Motor neuron (in vitro differentiated cells): ENCODE measurements at places on chromosomes 6 and 20.

- ATAC-seq, result peak; percentile 52
Observed at GRCh38 chr6:122008101-122008999, 391.1 kb upstream of the HSF2 start.

GRCh38 chr20:42435230-42435629 lies 754.5 kb downstream of the PTPRT start:
- ATAC-seq, result no peak

- no peak for ATAC-seq
Observed at GRCh38 chr6:28585335-28585734, 59.7 kb downstream of the GPX5 start.

DNA sequence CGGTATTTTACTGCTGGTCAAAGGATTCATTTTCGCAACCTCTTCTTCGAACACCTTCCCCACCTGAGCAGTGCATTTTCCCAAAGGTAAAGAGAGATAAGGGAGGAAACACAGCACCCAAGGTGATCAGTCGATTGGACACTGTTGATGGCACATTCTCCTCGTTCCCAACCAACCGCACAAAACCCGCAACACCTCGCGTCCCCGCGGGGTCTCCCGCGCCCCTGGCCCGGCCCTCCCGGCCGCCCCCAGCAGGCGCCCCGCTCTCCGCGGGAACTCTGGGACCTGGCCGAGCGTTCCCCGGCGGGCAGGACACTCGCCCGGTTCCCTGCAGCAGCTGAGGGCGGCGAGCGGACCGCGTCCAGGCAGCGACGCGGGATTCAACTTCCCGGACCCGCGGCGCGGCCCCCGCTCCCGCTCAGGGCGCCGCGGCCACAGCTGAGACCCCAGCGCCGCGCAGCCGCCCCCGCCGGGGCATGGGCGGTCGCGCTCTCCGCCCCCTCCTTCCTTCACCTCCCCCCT lies 506 bp downstream of the RGS17 start:
- peak; percentile 63 for ATAC-seq

DNA sequence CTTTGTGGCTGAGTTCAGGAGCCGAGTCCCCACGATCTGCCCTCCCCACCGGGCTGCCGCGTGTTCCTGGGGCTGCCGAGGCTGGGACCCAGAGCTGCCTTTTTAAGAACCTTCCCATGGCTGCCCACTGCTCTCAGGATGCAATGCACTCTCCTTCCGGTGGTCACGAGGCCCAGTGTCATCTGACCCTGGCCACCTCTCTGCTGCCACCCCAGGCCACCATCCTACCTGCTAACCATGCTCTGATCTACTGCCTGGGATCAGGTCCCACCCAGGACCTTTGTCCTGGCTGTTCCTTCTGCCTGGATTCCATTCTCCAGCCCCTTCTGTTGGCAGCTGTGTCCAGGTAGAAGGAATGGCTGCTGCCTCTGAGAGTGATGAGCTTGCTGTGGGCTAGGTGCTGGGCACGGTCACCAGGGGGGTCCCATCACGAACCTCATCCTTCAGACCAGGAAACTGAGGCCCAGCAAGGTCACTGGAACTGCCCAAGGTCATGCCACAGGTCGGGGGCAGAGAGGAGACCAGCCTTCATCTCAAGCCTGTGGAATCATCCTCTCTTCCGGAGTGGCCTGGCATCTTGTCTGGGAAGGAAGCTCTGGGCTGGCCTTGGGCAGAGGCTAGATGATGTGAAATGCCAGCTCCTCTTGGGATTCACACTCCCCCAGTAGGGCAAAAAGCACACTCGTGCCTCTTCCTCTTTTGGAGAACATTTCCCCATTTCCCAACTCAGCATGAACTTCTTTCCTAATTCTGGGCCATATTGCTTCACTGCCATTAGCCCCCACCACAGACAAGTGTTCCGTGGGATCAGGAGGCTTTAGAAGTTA lies 20.5 kb downstream of the PCK1 start:
- ATAC-seq, result no peak

GRCh38 chr6:143538374-143538773 lies 26.9 kb upstream of the FUCA2 start:
- no peak for ATAC-seq

- ATAC-seq, result peak; percentile 66
Observed at GRCh38 chr6:26216886-26217713, 129.9 kb downstream of the HFE start.

- ATAC-seq, result no peak
Observed at GRCh38 chr6:15458021-15458459, 204.8 kb downstream of the DTNBP1 start.

GRCh38 chr6:52375780-52376556 lies 14.0 kb downstream of the PAQR8 start:
- ATAC-seq, result no peak

GRCh38 chr6:105220186-105220585 lies 40.4 kb upstream of the POPDC3 start:
- no peak for ATAC-seq

DNA sequence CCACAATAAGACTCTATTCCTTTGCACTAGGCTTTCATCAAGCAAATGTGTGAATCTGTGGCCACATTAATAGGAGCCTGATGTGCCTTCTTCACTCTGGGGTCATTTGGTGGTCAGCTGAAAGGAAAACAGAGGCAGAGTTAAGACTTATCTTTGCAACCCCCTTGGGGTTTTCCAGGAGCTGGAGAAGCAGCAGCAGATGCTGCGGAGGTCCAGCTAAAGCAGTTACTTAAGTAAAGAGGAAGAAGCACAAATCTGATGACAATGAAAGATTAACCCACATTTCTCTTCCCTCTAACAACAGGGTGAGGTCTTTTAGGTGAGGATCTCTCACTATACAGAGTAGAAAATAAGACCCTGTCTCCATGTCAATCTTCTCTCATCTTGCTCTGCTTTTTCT lies 45.4 kb upstream of the QKI start:
- no peak for ATAC-seq

- ATAC-seq, result peak; percentile 20
Observed at GRCh38 chr20:3911956-3912355, 22.8 kb downstream of the PANK2 start.

DNA sequence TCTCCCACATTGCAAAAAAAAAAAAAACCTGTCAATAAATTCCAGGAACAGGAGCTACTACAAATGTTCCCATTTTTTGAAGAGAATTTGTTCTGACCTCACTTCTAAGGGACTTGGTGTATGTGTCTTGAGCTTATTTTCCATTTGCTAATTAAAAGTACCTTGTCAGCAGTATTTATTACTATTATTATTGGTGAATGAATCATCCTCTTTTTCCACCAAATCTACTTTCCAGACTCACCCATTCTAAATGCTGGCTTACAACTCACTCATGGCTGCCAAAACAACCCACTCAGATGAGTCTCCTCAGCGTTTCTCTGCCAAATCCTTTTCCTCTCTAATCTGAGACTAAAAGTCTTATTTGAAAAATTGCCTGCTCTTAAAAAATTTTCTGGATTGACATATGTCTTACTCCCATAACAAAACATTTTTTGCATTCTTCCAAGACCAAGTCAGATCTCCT lies 33.2 kb upstream of the TASP1 start:
- no peak for ATAC-seq

GRCh38 chr6:121413879-121414278 lies 21.6 kb upstream of the GJA1 start:
- no peak for ATAC-seq

DNA sequence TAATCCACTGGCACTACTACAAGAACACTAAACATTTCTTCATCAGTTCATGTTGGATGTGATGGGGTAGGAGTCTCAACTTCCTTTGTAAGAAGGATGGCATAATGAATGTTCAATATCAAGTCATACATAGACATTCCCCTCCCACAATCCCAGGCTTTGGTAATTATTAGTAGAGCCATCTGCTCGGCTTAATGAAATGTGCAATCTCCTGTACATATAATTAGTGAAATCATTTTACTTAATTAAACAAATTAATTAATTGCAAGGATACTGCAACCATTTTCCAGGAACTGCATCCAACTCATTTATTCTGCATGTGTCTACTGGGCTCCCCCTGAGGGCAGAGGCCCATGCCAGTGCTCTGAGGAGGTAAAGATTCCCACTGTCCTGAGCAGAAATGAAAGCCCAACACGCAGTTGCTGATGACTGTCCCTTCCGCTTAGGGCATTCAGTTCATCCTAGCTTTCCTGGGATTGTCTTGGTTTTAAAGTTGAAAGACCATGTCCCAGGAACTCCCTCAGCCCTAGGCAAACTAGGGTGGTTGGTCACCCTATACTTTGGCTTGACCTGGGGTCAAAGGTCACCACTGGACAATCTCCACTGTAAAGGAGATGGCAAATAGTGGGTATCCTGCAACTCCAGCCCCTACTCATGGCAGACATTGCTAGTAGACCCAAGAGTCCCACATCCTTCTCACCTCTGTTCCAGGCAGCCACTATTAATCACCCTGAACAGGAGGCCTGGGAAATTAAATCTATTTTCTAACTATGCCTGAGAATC lies 109.8 kb downstream of the TRERF1 start:
- no peak for ATAC-seq

DNA sequence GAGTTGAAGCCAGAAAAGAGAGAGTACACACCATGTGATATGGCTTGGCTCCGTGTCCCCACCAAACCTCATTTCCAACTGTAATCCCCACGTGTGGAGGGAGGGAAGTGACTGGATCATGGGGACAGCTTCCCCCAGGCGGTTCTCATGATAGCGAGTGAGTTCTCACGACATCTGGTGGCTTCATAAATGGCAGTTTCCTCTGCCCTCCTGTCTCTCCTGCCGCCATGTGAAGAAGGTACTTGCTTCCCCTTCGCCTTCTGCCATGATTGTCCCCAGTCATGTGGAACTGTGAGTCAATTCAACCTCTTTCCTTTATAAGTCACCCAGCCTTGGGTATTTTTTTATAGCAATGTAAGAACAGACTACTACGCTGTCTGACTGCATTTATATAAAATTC lies 40.3 kb downstream of the TAF4 start:
- ATAC-seq, result peak; percentile 8

GRCh38 chr6:148395583-148396101 lies 53.0 kb downstream of the SASH1 start:
- no peak for ATAC-seq

DNA sequence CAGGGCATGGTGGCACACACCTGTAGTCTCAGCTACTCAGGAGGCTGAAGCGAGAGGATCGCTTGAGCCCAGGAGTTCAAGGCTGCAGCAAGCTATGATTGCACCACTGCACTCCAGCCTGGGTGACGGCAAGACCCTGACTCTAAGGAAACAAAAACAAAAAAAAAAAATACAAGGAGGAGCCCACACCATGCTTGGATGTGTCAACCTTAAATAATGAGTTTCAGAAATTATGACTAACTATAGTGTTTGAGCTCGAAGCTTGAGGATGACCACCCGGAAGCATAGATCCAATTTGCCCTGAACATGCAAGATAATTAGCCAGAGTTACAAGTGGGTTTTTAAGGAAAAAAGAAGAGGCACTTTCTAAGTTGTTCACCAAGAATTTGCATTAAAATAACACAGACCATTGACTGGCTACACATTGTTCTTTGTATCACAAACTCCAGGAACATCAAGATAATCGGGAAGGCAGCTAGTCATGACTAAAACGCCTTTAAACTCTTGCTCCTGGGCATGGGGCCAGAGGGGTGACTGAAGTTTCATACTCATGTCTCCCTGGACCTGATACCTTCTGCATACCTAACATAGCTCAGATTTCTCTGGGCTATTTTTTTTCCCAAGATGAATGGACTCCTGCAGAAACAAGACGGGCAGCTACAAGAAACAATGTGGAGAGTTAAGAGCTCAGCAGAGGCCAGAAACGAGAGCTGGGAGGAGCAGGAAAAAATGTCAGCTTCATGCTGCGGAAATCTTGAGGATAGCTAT lies 289.6 kb downstream of the PREX1 start:
- peak; percentile 50 for ATAC-seq

DNA sequence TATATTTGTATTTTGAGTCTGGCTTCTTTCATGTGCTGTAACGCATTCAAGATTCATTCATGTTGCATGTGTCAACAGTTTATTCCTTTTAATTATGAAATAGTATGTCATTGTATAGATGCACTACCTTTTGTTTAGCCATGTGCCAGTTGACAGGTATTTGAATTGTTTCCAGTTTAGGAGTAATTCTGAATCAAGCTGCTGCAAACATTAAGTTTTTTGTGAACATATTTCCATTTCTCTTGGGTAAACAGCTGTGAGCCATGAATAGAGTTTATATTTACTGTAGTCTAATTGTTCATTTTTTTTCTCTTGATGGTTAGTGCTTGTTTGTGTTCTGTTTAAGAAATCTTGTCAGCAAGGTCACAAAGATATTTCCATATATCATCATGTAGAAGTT lies 142.4 kb upstream of the RIPOR2 start:
- ATAC-seq, result no peak

GRCh38 chr20:12203981-12204380 lies 286.3 kb downstream of the BTBD3 start:
- ATAC-seq, result no peak

GRCh38 chr6:34587325-34587724 lies 31.2 kb upstream of the SPDEF start:
- no peak for ATAC-seq

- peak; percentile 88 for ATAC-seq
Observed at GRCh38 chr6:99613409-99613704, 6.7 kb downstream of the PRDM13 start.

- ATAC-seq, result no peak
Observed at GRCh38 chr20:10696650-10697049, 22.9 kb upstream of the JAG1 start.

DNA sequence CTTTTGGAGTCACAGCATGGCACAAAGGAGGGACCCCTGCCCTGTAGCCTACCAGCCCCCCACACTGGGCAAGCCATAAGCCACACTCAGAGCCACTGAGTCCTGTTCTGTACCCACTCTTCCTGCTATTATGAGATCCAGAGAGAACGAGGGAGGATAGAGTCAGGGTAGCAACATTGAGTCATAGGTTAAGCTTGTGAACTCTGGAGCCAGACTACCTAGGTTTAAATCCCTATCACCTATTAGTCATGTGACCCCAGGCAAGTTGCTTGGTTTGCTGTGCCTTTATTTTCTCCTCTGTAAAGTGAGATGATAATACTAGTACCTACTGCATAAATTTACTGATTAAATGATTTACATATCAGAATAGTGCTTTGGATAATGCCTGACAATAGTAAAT lies 540 bp downstream of the CNBD2 start:
- no peak for ATAC-seq

GRCh38 chr6:119352001-119352400 lies 2.4 kb upstream of the MAN1A1 start:
- no peak for ATAC-seq

GRCh38 chr6:137043710-137044365 lies 927 bp downstream of the IL20RA start:
- peak; percentile 44 for ATAC-seq

GRCh38 chr6:140062043-140063020 lies 687.9 kb upstream of the CITED2 start:
- no peak for ATAC-seq

DNA sequence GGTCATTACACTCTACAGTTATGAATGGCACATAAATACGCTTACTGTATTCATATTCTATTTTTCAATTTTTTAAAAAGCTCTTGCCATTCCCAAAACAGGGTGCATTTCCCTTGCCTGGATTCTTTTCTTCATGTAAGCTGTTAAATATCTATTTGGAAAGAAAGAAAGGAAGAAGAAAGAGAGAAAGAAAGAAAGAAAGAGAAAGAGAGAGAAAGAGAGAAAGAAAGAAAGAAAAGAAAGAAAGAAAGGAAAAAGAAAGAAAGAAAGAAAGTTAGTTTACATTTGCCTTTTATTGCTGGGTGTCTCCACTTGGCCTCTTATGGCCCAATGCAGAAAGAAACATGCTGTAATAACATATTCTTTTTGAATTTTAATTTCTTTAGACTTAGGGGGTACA lies 165.9 kb upstream of the ATXN1 start:
- no peak for ATAC-seq
